Bronchial epithelial cell (primary cell): ENCODE measurements at places on chromosomes 1 and 21. TPM values are rescaled to one million over a fixed set of nuclear protein-coding genes. Genes with fewer than 3 reads are reported as not detected.

GRCh38 chr1:34786521-34787325 is 5.7 kb downstream of the GJB3 start:
- DNase-seq: peak; percentile 58

GRCh38 chr1:34688006-34688741 is 66.7 kb upstream of the GJB5 start:
- no peak for DNase-seq

DNA sequence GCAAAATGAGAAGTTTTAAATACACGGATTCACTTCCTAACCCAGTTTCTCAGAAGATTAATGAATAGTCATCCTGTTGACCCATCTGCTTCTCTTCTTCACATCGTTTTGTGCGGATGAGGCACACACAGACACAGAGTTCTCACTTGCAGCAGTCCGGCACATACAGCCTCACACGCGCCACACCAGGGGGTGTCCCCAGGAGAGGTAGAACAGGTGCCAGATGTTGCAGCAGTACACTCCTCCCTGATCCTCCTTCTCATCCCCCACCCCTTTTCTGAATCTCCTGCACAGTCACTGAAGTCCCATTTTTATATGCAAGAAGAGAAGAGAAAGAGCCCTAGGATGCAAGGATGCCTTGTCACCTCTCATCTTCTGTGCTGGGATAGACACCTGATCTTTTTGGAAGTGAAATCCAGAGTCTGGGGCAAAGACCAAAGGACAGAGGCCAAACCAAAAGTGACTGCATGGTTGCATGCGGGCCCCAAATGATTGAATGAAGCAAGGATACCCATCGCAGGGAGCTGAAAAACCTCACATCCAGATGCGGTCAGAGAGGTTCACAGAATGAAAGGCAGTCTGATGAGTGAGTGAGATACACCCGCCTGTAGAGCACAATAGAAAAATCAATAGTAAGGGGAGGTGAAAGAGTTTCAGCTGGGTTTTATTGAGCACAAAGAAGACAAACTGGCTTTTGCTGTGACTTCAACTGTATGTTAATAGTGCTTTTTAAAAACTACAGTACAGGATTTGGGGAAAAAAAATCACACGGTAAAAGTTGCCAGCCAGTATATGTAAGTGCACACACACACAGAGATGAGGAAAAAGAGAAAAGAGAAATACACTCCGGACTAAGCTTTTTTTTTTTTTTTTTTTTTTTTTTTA is 28.9 kb downstream of the PBX1 start:
- no peak for DNase-seq

UTP25 gene
- 2.9 and 6.3 TPM in 2 replicates for total RNA-seq

- DNase-seq: no peak
Observed at GRCh38 chr1:111294390-111294789, 3.7 kb downstream of the CHIA start.

DYNLT5 gene
- not detected in 2 replicates for total RNA-seq
